ENCODE measurements at places on chromosomes 16 and 17.

DNA sequence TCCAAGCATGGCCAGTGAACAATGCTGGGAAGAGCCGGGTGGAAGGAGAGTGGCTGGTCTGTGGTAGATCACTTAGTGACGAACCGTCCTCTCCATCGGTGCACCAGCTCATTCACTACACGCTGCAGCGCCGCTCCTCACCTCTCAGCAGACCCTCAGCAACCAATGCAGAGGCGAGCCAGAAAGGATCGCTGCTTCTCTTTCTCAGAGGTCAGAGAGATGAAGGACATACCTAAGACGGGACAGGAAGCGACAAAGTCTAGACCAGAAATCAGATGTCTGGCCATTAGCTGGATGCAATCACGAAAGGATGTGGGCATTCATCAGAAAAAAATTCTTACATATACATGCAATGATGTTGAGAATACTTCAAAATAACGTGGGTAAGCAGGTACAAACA, 26.9 kb downstream of the NSMCE1 start:
- DNase-seq = no peak

DNA sequence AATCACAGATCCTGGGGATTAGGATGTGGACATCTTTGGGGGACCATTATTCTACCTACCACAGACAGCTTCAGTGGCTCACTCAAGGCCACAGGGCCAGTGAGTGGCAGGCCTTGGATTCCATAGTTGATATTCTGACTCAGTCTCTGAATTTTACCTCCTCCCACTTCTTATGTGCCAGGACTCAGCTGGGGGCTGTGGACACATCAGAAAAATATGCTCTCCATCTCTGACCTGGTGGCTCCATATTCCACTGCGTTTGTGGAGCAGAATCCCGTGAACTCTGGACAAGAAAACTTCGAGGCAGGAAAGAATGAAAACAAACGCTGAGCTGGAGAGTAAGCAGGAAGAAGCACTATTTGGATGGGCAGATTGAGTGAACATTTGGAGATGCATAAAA, 301.8 kb upstream of the MAF start:
- DNase-seq = no peak

DNA sequence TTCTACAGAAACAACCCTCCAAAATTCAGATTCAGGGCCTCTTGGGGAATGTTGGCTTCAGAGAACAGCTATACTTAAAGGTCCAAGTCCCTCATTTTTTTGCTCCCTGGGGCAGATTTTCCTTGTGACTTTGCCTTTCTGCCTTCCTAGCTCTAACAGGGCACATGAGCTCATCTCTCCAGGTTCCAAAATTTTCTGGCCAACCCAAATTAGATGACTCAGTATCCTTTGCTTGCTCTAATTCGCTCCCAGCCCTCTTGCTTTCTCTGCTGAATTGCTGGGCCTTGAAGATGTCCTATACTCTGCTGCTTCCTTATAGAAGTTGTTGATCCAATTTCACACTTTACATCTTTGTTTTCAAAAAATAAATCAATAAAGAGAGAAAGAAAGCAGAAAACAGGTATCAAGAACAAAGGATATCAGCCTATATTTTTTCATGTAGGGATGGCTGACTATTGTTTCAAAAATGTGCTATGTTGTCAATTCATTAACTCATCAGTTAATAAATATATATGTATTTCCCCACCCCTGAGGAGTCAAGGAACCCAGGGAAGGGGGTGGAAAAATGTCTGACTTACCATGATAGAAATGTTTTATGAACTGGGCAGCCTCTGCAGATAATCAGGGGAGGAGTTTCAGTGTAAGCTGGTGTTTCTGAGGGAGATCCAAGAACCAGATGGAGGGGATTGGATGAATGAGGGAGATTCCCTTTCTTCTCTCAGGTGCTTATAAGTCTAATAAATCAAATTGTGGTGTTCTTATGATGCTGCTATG, 1.0 kb upstream of the KRTAP4-2 start:
- no peak for DNase-seq

GRCh38 chr17:35774499-35774898, 13.8 kb downstream of the C17orf50 start:
- no peak for DNase-seq

DNA sequence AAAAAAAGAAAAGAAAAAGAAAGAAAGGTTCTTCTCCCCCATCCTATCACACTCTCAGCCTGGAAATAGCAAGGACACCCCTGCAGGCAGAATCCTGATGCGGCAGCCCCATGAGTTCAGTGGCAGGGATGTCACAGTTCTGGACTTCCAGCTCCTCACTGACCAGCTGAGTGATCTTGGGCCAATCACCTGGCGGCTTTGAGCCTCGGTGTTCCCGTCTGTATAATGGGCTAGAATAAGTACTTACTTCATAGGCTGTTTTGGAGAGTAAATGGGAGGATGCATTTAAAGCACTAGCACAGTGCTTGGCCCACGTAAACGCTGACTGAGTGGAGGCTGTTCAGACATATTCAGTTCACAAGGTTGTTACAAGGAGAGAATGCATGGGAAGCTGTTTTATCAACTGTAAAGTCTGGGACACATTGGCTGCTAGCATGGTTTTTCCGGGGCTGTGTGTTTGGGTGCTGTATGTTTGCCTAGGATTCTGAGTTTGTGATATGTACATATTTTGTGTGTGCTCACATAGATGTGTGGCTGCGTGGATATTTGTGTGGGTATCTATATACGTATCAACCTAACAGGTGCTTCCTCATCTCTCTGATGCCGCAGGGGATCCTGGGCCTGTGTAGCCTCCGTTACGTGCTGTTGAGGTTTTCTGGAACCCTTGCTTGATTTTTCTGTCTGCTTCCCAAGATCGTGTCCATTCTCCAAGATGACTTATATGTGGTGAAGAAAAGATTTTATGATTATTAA, 3.4 kb downstream of the BHLHA9 start:
- no peak for DNase-seq

DNA sequence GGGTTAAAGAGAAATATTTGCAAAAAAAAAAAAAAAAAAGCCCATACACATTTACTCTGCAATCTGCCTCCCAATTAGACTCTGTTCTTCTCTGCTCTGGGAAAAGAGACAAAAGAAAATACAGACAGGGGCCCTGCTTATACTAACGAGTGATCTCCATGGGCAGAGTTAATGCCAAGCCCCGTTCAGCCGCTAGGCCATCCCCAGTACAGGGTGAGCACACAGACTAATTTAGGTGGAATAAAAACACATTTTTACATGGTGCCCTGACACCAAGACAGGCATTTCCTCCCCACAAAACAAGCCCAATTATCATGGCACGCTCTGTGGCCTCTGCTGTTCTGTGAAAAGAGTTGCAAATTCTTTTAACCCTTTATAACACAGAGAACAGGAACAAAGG, 356.3 kb upstream of the C16orf82 start:
- DNase-seq = no peak

DNA sequence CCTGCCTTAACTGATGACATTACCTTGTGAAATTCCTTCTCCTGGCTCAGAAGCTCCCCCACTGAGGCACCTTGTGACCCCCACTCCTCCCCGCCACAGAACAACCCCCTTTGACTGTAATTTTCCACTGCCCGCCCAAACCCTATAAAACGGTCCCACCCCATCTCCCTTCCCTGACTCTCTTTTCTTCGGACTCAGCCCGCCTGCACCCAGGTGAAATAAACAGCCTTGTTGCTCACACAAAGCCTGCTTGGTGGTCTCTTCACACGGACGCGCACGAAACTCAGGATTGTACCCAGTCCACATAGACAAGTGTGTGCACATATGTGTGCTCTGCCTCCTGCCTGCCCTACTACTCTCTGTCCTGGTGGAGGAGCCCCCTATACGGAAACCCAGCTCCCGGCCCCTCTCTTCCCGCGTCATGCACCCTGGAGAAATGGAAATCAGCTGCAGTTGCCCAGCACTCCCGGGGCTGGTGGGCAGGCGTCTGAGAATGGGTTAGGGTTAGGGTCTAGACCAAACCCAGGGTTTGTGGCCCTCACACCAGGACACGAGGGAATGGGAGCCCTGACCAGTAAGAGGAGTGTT, 2.4 kb upstream of the RHBDF1 start:
- DNase-seq = no peak

DNA sequence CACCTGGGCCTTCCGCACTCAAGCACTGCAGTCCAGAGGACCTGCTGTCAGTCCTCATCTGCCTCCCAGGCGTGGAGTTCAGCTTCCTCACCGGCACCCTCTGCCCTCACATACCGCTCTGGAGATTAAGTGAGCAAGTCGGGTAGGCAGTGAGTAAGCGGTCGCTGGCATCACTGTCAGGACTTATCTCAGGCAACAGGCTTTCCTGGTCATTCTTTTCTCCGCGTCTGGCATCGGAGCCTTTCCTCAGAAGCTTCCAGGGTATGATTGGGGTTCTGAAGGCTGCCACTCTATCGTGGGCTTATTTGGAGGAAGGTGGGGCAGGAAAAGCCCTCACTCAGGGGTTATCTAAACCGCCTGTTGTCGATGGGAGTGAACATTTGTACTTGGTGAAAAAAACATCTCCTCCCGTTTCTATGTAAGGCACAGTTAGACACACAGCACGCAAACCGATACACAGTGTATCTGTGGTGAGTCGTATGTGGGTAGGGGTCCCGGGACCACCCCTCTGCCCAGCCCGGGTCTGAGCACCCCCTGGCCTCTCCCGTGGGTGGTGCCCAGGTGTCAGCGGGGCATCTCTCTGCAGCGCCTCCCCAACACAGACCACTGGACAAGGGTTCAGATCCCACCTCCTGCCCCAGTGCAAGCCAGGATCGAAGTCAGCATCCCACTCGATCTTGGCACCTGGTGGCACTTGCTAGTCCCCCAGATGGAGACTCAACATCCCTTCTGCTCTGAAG, 92.5 kb upstream of the PLCG2 start:
- no peak for DNase-seq

DNA sequence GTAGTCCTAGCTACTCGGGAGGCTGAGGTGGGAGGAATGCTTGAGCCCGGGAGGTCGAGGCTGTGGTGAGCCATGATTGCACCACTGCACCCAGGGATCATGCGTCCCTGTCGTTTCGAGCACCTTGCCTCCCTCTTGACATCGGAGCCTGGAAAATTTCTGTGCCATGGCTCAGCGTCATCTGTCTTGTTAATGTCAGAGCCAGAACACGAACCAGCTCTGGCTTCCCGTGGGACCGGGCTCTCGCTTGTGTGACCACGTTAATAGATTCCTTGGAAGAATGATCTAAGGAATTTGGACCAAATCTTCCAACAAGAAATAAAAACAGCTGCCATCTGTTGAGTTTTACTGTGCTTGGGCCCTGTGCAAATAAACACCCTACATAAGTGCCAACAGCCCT, 117.7 kb downstream of the ABCC1 start:
- no peak for DNase-seq

DNA sequence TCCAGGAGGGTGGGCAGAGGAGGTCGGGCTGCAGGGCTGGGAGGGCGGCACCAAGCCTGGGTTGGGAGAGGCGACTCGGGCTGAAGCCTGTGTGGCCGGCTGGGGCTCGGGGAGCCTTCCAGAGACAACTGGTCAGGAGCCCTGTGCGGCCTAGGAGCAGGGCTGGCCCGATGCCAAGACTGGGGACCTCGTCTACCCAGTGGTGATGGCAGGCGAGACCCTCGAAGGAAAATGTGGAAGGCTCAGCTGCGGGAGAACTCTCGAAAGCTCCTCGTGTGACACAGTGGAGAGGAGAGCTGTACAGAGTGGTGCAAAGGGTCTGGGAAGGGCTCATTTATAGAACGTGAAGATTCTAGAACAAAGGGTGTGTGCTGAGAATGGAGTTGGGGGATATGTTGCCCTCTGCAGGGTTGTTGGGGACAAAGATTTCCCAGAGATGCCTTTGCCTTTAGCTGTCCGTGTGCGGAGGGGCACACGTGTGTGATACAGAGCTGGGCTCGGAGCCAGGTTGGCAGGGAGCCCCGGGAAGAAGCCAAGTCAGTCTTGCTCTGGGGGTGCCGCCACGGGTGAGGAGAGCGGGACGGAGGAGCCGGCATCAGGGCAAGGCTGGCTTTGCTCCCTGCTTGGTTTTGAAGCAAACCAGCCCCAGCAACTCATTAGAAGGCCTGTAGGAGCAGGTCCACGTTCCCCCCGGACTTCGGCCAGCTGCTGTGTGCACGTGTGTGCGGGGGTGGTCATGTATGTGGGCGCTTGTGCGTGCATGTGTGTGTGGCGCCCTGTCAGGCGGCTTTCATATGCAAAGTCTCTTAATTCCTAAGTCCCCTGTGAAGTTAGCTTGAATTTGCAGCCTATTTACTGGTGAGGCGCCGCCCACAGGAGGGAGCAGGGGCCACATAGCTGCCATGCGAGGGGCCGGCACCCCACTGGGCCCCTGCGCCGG, 132.4 kb upstream of the CHMP6 start:
- DNase-seq = no peak

- DNase-seq = no peak
Observed at GRCh38 chr17:59287452-59287851, 44.0 kb upstream of the YPEL2 start.

GRCh38 chr17:62030264-62030663, 34.8 kb downstream of the MED13 start:
- no peak for DNase-seq

DNA sequence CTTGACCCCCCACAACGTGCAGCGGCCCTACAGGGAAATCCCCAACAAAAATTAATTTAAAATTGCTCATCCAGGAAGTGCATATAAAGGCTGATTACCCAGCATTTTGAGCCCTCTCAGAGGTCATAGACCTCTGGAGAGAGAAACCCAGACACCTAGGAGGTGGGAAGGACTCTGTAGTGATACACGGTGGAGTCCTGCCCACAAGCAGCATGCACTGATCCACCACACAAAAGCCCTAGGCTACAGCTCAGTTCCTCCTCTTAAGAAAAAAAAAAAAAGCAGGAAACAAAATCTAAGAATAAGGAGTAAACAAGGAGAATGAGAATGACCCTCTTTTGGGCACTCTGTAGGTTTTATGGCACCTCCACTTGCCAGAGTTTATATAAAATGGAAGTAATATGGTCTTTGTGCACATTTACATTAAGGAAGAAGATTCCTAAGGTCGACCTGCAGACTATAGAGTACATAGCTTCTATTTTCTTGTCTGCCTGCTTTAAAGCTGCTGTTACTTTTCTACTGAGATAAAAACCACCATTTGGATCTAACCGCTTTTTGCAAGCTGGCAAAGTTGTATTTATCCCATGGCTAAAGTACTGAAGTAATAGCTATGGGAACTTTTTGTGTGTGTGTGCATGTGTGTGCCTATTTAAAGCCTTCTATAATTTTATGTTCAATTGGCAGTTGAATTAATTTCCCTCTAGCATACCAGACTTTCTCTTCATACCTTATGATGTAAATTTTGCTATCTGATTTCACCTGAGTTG, 46.9 kb downstream of the ACSM1 start:
- DNase-seq = no peak
